ENCODE measurements at places on chromosomes 5 and 9.

GRCh38 chr5:10288592-10289219 is 19.0 kb downstream of the CMBL start:
- peak; percentile 81 for DNase-seq

DNA sequence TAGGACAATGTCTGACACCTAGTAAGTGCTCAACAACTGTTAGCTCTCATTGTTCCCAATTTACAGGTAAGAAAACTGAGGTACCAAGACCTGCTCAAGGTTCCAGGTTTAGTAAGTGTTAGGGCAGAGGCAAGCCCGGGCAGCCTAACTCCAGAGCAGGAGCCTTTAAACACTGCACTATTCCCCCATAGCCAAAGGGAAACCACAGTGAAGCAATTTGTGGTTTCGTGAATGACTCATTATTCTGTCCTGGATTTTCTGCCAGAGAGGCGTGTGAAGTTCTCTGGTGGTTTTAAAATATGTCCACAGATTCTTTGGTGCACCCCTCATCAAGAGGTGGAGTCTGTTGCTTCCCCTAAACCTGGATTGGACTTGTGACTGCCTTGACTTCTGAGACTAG is 1.0 kb upstream of the MCC start:
- DNase-seq, result peak; percentile 35

DNA sequence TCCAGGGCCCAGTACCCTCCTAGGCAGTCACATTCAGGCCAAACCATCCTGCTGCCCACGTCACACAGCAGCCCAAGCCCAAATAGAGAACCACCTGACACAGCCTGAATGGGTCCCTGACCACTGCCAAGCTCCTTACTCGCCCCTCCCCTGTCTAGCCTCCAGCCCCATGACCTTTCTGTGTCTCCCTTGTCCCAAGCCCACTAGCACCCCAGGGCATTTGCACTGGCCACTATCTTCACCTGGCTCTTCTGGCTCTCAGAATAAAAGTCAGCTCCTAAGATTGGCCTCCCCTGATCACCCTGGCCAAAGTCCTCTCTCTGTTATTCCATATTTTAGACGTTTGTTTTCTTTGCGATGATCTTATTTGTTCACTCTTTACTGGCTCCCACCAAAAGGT is 20.4 kb downstream of the FGFR4 start:
- no peak for DNase-seq

GRCh38 chr5:147483961-147484707 is 25.7 kb downstream of the DPYSL3 start:
- no peak for DNase-seq

GRCh38 chr5:140432916-140433315 is 31.3 kb downstream of the ANKHD1 start:
- DNase-seq, result no peak

GRCh38 chr5:43802119-43802518 is 199.1 kb downstream of the NNT start:
- DNase-seq, result no peak

- no peak for DNase-seq
Measured at GRCh38 chr9:90333226-90333625, 309.4 kb downstream of the DIRAS2 start.

- DNase-seq, result no peak
Measured at GRCh38 chr5:6142353-6142752, 236.0 kb downstream of the MED10 start.

DNA sequence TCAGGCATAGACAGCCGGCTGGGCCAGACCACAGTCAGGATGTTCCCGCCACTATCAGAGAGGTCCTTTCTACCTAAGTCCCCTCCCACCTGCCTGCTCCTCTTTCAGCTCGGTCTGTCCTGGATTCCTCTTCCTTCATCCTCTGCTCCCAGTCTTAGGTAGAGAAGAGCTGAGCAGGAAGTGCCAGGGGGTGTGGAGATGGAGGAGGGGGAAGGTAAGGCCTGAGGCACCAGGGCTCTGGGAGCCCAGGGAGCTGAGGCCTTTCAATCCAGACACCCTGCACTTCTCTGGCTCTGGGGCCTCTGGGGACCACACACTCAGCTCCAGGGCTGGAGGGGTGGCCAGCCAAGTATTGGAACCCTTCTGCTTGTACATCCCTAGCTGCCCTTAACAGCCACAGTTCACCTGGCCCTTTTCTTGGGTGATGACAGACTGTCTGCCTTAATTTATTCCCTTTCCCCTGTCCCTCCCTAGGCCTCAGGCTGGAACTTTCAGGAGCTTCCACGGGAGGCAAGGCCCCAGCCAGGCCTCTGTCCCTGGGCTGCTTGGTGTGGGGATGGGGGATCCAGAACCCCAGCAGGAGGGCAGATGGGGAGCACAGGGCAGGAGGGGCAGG is 15.6 kb downstream of the IRF1 start:
- DNase-seq, result no peak

- no peak for DNase-seq
Measured at GRCh38 chr5:158235159-158235547, 376.2 kb upstream of the CLINT1 start.

- no peak for DNase-seq
Measured at GRCh38 chr5:178790371-178790770, 59.9 kb upstream of the ZNF354A start.

- DNase-seq, result no peak
Measured at GRCh38 chr5:179794575-179794974, 789 bp downstream of the LTC4S start.

- no peak for DNase-seq
Measured at GRCh38 chr9:100112677-100113336, 13.8 kb downstream of the INVS start.

DNA sequence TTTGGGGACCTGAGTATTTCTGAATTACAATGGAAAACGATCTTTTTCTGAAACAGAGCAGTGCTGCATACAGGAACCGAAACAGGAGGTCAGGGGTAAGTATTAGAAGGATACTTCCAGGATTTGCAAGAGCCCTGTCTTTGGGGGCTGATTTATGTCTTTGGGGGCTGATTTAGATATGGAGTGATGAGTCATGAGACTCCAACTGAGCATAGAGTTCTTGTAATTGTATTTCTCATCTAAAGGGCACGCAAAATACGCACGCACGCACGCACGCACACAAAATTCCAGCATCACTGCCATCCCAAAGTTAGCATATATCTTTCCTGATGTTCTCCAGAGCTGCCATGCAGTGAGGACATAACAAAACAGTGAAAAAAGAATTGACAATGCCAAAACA is 414.8 kb upstream of the CCNH start:
- no peak for DNase-seq

GRCh38 chr9:5509573-5509972 is 758 bp upstream of the PDCD1LG2 start:
- no peak for DNase-seq

DNA sequence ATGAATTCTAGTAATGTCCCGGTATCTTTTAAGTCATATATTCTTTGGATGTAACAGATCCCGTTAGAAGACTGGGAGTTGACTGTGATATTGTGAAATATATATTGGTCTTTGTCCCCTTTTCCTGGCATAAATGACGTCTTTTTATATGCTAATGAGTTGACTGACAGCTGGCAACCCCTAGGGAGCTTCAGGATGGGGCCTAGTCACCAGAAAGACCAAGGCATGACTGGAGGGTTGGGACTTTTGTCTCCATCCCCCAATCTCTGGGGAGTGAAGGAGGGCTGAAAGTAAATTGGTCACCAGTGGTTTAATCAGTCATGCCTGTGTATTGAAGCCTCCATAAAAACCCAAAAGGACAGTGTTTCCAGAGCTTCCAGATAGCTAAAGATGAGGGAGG is 241.6 kb downstream of the PJA2 start:
- no peak for DNase-seq

- DNase-seq, result no peak
Measured at GRCh38 chr9:93299418-93300174, 115.7 kb downstream of the WNK2 start.

DNA sequence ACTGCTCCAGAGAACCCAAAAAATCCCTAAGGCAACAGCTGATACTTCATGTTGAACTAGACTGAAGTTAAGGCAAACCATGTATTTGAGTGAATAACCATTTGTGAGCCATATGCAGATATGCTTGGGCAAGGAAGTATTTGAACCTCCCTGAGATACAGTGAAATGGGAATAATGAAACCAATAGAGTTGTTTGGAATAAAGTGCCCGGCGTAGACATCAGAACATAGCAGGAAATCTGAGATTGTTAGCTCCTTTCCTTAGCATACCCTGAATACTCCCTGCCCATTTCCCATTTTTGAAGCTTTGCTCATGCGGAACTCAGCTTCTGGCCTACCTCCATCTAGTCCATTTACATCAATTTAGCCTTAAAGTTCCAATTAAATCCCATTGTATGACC is 611.9 kb downstream of the EFNA5 start:
- DNase-seq, result no peak

DNA sequence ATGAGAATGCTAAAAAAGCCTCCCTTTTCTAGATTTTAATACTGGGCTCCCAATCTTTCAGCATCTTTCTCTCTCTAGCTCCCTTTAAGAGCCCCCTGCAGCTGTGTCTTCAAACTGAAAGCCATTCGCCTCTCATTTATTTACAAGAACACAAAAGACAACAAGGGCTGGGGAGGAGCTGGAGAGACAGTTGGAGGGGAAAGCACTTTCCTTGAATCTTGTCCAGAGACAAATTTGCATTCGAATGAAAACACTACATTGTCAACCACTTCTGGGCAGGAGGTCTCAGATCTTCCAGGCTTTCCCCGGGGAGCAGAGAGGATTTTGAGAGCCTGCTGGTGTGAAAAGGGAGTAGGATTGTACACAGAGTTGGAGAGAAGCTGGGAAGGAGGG is 518.3 kb downstream of the CTNND2 start:
- DNase-seq, result no peak

DNA sequence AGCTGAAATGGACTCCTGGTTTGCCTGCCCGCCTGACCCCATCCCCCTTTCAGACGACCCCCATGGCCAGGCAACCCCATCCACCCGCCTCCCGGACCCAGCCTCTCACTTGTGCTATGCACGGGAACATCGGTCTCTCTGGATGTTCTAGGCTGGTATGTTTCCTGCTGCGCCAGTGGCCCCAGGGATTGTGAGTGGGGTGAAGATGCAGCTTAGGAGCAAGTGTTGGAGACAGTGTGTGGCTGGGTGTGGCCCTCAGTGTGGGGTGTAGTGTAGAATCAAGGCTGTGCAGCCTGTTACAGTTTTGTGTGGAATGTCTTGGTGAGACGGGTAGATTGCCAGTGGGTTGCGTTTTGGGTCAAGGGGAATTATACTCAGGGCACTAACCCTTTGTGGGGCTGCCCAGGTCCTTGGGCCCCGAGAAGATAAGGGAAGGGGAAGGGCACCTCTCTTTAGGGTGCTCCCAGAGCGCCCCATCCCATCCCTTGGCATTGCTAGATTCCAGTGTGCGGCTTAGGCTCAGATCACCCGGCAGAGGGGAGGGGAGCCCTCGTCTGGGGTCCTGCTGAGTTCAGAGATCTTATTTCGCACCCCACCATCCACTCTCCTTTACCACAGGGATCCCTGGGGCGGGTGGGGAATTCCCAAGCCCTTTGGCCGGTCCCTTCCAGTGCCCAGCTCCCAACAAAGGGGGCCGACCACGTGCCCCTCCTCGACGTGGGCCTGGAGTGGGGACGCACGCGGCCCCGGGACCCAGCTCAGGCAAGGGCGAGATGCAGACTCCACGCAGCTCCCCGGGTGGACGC is 4.6 kb downstream of the IER5L start:
- DNase-seq, result no peak

DNA sequence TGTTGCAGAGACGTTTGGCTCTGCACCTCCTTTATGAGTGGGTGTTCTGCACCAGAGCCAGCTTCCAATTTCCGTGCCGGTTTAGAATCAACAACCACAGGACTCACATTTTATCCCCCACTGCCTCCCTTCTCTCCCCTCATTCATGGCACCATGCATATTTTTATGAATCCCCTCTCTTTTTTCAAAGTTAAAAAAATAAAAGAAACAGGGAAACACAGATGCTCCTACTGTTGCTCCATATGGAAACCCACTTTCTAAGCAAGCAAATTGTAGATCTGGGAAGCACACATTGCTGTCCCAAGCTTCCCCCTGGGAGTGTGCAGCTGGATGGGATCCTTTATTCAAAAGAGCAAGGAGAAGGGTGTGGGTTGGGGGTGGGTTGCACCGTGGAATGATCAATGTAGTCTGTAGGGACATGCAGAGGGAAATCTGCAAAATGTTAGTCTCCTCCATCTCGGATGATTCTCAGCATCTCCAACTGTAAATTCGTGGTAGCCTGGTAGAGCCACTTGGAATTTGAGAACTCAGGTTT is 410.0 kb upstream of the ADAMTSL1 start:
- no peak for DNase-seq

GRCh38 chr9:100419166-100419565 is 7.8 kb upstream of the MSANTD3 start:
- DNase-seq, result no peak

DNA sequence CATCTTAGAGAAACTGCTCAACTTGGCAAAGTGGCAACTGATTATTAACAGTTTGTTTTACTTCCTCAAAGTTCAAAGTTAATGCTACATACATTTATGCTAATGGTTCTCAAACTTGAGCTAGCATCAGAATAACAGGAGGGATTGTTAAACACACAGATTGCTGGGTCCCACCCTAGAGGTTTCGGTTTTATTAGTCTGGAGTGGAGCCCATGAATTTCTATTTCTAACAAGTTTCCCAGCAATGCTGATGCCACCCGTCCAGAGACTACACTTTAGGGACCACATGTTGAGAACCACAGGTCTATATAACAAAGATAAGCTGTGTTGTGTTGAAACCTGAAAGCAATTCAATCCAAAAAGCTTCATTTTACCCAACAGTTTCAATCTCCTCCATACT is 95.3 kb downstream of the FBXW11 start:
- no peak for DNase-seq

DNA sequence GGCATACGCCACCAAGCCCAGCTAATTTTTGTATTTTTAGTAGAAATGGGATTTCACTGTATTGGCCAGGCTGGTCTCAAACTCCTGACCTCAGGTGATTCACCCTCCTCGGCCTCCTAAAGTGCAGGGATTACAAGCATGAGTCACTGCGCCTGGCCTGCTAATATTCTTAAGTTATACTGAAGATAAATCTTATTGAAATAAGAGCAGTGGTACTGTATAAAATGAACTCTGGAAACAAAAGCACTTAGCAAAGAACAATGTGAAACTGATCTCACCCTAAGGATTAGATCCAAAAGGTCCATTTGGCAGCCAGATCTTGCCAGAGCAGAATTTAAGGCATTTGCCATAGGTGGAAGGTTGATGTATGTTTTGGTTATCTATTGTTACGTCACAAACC is 27.1 kb downstream of the CYSTM1 start:
- no peak for DNase-seq

GRCh38 chr5:174972291-174972690 is 247.9 kb downstream of the MSX2 start:
- no peak for DNase-seq

GRCh38 chr5:103498211-103498610 is 64.4 kb downstream of the NUDT12 start:
- DNase-seq, result no peak

DNA sequence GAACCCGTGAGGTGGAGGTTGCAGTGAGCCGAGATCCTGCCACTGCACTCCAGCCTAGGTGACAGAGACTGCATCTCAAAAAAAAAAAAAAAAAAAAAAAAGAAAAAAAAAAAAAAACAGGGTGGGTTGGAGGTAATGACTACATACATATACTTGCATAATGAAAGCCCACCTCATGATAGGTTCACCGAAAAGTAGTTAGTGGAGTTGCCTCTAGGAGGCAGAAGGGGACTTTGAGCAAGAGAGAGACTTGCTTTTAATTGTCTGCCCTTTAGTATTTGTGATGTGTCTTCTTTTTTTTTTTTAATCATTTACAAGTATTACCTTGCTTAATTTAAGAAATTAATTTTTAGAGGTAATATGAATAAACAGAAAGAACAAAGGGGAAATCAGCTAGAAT is 99.8 kb downstream of the PPARGC1B start:
- DNase-seq, result peak; percentile 44
